ENCODE measurements at places on chromosomes 6 and 20. TPM values are rescaled to one million over a fixed set of nuclear protein-coding genes. Genes with fewer than 3 reads are reported as not detected.

Gene PRR18
- 0.05 TPM for total RNA-seq

- no peak for DNase-seq
Measured at GRCh38 chr6:118791499-118791898, 102.5 kb upstream of the ASF1A start.

Gene SNRNP48
- total RNA-seq, result 12.5 TPM

DNA sequence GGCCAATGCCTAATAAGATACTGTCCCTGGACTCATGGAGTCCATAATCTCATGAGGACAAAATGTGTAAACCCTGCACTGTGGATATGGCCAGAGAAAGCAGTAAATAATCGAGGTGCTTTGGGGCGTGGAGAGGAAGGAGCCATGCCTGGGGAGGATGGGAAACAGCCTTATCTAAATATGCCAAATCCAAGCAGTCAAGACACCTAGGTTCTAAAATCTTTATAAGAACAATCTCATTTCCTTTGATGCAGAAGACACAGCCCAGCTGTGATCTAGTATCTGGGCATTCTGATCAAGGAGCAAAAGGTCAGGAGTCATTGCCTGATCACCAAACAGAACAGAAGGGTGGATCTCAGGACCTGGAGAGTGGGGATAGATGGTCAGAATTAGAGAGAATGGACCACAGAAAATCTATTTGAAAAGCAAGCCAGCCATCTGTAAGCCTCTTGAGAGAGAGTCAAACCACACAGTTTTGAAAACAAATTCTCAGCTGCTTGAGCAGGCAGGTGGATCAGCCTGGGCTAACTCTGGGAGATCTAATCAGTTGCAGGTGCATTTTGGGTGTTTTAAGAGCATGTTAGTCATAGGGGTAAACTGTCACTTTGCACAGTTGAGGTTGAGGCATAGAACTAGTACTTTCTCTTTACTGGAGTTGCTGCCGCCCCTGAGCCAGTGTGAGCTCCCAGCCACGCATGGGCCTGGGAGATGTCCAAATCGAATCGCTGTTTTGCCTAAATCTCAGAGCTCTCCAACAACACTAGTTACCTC is 130.8 kb upstream of the TNFAIP3 start:
- no peak for DNase-seq

Data from activated T-cell treated with anti-CD3 and anti-CD28 coated beads, Interleukin-2, amount 50 U/mL, for 4 hours (primary cell).